ENCODE measurements at places on chromosomes 3 and 15.

DNA sequence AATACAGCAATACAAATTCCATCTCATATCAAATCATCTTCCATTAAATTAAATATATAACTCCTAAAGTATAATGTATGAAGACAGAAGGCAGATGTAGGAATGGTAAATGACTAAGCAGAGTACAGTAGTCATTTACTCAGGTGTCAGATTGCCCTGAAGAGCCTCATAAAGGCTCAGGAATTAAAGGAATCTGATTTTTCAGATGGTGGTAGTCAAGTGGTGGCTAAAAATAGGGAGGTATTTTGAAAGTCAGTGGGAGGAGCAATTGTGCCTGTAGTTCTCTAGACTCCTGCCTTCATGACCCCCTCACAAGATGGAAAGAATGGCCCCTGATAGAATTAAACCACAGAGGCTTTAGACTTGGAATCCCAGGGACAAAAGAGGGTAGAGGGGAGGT lies 142.7 kb upstream of the SYNPR start:
- no peak for DNase-seq

DNA sequence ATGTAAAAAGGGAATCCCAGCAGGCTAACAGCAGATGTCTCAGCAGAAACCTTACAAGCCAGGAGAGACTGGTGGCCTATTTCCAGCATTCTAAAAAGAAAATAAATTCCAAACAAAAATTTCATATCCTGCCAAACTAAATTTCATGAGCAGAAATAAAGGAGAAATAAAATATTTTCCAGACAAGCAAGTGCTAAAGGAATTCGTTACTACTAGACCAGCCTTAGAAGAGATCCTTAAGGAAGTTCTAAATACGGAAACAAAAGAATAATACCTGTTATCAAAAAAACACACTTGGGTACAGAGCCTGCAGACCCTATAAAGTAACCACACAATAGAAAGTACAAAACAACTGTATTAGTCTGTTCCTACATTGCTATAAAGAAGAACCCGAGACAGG lies 41.4 kb downstream of the HDGFL3 start:
- no peak for DNase-seq

DNA sequence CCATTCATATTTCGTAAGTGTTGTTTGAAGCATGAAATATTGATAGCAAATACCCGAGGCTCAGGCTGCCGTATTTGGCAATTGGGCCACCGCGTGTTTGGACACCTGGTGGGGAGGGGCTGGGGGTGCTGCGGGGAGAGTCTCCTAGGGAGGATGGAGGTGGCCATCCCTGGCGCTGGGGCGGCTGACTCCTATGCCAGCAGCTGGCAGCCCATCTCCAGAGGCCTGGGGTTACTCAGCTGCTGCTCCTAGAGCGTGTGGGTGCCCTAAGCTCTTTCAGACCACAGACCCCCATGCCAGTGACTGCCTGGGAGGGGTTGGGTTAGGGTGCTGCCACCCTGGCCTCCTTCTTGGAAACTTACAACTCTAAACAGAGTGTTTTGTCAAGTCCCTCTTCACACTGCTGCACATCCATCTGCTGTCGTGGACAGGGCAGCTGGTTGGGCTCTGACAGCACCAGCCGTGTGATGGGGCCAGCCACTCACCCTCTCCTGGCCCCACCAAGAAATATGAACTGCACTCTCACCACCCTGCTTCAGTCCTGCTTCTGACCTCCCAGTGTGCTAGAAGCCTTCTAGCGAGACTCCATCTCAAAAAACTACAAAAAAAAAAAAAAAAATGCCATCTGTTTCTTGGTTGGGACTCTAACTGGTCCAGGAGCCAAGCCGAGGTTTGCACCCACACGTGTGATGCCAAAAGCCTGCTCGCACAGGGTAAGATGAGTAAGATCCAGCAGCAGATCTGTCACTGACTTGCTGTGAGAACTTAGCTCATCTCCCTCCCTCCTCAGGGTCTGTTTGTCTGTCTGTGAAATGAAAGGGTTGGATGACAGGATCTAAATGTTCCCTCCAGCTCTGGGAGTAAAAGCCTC lies 156.2 kb downstream of the MEGF11 start:
- no peak for DNase-seq

DNA sequence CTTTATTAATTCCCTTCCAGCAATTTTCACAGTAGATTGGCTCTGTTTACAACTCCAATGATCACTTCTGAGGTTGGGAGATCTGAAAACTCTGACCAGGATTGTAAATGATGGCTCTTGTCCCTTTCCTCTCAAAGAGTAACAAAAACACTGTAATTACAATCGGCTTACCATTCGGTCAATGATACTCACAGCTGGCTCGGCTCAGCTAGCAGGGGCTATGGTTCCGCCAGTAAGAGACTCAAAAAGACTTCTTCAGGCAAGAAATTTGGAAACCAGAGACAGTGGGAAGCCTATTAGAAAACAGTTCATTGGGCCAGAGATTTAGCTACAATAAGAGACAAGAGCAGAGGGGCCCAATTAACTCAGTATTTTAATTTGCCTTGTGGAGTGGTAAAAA lies 96.6 kb downstream of the LRRC3B start:
- DNase-seq, result no peak

DNA sequence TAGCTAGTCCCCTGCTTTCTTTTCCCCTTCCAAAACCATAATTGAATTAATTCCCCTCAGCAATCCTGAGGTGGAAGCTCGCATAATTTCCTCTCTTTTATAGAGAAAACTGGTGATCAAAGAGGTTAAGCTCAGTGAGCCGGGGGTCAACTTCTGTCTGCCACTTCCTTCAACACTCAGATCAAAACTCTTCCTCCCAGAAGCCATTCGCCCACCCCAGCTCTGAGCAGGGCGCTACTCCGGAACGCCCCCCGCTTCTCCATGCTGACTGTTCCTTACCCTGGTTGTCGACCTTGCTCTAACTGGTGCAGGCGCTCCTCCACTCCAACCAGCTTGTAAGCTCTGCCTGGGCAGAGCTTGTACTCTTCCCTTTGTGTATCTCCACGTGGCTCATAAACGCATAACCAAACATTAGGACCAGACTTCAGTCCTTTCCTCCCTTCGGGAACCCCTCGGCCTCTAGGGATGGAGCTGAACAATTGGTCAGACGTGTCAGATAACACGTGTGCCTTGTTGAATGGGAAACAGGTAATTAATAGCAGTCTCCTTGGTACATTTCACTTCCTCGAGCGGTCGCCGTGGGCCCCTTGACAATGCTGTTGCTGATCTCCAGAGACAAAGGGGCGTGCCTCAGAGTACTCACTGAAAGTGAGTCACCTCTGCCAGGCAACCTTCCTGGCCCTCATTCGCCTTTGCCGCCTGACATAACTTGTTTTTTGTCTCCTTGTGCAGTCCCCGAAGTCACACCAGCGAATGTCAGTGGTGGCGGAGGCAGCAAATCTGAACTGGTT lies 71.8 kb downstream of the IL5RA start:
- DNase-seq, result no peak

DNA sequence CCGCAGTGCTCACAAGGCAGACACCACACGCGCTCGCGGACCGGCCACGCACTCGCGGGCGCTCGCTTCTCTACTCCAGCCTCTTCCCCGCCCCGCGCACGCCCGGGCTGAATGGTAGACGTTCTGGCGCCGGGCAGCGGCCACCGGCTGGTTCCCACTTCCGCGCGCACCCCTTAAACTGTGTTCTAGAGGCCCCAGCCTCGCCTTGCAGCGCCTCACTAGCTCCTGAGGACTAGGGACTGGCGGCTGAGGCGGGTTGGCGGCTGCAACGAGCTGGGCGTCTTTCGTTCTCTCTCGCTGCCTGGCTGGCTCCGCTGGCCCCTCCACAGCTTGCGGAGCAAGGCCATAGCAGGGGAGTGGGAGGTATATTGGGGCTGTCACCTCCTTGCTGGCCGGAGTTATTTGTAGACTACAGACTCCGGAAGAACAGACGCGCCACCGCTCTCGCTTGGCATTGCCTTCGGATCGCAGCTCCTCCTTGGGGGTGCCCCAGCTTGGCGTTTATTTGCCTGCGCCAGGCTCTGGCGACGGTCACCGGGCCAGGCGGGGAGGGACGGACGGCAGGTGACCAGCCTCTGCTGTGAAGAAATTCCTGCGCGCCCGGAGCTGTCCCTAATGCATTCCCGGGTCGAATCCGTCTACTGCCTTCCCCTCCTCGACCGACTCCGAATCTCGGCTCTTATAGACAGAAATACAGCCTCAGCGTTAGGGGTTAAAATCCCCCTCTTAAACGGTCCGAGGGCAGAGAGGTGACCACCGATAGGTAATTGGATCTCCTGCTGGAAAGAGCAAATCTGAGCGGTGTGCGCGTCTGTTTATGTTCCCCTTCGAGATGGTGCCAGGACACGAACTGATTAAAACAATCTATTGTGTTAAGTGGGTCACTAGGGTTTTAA lies 1.3 kb downstream of the GREM1 start:
- no peak for DNase-seq

DNA sequence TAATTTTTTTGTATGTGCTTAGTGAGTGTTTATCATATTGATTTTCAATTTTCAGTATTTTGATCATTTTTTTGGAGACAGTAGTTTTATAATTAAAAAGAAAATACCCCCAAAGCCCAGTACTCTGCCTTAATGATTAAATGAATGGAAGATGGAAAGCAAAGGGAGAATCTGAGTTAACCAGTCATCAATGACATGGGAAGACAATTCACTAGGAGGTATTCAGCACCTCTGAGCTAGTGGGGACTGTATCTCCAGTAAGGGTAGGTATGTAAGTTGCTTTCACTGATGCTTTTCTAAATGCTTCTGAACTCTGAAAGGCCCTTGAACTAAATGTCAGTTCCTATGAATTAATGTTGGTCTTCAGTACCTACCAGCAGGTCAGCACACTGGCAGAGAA lies 590.4 kb upstream of the DPPA4 start:
- no peak for DNase-seq

DNA sequence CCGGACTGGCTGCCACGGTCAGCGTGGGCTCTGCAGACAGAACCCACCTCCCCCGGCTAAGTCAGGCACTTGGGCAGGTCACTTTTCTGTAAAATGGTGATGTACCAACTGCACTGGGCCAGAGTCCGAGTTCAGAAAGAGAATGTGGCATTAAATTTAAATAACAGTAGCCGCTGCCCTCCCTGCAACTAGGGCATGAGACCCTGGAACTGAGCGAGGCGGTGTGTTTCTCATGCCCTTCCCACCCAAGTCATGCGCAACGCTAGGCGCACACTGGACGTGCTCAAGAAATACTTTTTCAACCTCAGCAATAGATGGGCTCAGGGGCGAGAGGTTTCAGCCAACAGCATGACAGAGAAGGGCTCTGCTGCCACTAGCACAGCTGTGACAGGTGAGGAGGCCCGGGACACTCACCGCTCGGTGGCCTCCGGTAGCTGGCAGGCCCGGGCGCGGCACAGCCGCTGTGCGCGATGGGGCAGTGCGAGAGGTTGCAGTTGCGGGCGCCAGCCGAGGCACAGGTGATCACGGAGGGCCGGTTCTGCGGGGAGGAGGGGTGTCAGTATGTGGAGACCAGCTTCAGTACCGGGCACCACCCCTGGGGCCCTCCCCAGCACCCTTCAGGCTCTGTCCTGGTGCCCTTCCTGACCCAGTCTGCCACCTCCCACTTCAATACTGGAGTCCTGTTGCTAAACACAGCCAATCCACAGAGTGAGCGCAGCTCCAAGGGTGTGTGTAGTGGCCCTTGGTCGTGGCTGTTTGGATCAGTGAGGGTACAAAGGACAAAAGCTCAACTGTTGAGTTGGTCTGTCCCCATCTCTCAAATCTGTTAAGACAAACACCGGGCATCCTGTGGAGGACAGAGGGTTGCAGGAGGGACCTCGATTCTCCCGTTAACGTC lies 84.5 kb downstream of the VGLL4 start:
- no peak for DNase-seq

DNA sequence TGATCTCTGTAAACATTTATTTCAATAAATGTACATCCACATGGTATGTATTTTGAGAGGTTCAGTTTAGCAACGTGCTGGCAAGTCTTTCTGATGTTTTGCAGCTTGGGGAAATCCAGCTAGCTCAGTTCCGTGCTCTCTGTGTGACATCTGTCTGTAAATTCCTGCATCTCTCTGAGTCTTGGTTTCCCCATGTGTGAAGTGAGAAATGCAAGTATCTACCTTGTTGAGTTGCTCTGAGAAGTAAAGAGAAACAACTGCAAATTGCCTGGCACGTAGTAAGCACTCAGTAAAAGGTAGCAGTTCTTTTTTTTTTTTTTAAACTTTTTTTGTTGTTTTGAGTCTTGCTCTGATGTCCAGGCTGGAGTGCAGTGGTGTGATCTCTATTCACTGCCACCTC lies 30.2 kb upstream of the MORF4L1 start:
- DNase-seq, result no peak

- no peak for DNase-seq
Observed at GRCh38 chr15:81398910-81399551, 25.0 kb upstream of the TMC3 start.

DNA sequence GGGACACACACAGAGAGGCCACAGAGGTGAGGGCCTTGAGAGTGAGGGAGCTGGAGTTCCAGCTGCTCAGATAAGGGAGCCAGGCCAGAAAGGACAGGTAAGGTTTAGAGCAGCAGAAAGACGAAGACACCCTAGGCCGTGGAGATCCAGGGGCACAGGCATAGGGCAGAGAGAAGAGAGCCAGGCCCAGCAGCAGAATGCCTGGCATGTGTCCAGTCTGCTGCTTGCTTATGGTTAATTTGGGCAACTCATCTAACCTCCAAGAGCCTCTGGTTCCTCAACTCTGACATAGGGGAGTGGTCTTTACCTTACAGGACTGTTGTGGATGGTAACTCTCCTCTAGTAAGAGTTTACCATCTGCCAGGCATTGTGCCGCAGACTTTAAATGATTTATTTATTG lies 35.9 kb downstream of the STARD5 start:
- DNase-seq, result no peak

GRCh38 chr15:98955961-98956723 lies 51.5 kb downstream of the PGPEP1L start:
- DNase-seq, result no peak

DNA sequence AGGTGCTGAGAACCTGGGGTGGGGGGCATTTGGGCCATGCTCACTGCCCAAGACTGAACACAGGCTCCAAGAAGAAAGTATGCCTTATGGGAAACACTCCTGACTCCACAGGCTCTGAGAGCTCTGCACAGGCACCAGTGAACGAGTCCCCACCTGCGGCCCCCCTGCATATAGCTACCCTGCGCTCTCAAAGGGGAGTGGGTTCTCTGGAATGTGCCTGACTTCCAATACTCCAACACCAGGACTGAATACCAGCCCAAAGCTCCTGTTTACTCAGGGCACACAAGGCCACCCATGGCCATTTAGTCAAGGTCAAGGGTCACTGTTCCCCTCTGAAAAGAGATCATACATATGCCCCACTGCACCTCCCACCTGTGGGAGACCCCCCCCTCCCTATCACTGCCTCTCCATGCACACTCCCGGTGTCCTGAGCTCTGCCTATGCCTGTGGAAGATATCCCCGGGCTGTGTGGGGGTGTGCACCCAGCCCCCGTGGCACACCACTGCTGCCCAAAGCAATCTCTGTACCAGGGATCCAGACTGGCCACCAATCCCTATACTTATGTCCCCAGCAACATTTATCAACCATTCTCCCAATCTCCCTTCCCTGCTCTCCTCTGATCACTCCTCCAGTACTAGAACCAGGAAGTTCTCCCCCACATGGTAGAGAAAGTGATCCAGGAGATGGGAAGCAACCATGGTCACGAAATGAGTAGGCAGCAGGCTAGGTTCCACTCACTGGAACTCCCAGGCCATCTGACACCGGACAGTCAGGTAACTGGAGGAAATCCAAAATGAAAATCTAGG lies 1.5 kb upstream of the PLXNB1 start:
- no peak for DNase-seq

GRCh38 chr3:117527346-117527745 lies 817.8 kb downstream of the TUSC7 start:
- DNase-seq, result no peak

GRCh38 chr3:78857494-78858111 lies 910.2 kb downstream of the ROBO1 start:
- no peak for DNase-seq

- no peak for DNase-seq
Observed at GRCh38 chr15:49473031-49473430, 50.0 kb downstream of the FGF7 start.

Measured in cortex of kidney (tissue), 1 donor.